ENCODE measurements at places on chromosomes 7 and 10.

DNA sequence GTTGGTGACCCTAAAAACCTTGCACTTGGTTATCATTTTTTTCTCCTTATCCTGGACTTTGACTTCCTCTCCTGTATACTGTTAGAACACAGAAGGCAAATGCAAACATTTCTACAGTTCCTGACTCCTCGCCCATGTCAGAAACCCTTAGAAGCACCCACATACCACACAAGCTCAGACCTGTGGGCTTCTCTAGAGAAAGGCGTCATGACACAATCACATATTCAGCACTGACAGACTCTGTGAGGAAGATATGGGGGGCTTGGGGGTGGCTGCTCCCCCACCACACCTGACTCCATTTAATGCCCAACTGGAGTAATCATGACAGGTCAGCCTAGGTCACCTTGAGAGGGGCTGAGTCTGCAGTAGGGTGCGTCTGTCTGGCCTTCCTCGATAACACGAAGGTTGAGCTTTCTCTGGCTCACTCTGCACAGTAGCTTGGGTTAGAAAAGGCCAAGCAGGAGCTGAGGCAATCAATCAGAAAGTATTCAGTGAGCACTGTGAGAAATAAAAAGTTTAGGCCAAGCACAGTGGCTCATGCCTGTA, 50.9 kb downstream of the CCDC3 start:
- DNase-seq: no peak

- DNase-seq: no peak
These were observed 247.4 kb downstream of the ELFN1 start for GRCh38 chr7:1917221-1918062.

GRCh38 chr10:112767156-112767555, 182.9 kb upstream of the TCF7L2 start:
- DNase-seq: no peak

DNA sequence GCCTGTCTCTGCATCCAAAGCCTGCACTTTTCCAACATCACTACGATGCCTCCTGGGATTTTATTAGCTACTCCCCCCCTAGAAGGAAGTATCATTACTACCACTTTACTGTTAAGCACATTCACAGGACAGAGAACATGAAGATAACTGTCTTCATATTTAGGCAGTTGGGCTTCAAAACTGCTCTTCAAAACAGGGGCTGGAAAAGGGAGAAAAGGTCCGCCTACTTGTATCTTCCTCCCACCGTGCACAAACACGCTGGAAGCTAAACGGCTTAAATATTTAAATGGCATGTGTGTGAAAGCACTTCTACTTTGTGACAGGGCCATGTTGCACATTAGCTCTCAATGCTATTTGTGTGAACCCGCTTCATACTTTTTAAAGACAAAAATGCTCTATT, 999 bp downstream of the ITIH5 start:
- no peak for DNase-seq

GRCh38 chr10:62648921-62649320, 155.6 kb upstream of the ADO start:
- DNase-seq: no peak

- no peak for DNase-seq
These were observed 38.3 kb downstream of the MACROH2A2 start for GRCh38 chr10:70090951-70091350.

- no peak for DNase-seq
These were observed 110.3 kb downstream of the SEC23IP start for GRCh38 chr10:120002785-120003184.

- DNase-seq: no peak
These were observed 20.1 kb downstream of the ASB15 start for GRCh38 chr7:123621707-123622106.

- peak; percentile 48 for DNase-seq
These were observed 59.6 kb upstream of the CAPZA2 start for GRCh38 chr7:116802746-116803152.

DNA sequence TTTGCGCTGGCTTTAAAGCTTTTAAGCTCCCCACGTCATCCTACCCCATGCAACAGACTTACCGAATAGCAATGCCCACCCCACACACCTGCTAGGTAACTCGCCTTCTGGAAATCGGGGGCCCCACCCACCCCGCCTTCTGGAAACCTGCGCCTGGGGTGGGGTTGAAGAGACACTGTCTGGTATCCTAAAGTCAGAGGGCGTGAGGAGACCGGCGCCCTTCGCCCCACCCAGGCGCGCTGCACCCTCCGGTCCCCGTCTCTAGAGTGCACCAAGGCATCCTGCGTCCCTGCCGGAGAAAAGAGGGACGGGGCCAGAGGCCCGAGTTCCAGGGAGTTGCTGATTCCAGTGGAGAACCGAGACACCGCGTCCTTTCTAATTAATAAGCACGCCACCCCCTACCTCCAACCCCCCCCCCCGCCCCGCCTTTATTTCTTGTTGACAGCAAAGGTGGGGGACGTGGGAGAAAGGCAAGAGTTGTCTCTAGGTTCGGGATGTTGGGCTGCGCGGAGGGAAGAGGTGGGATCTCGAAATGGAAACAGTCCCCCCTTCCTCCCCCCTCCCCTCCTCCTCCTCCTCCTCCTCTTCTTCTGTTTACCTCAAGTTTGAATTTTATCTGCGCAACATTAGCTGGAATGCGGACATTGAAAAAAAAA, 220.9 kb upstream of the MKLN1 start:
- peak; percentile 39 for DNase-seq

- no peak for DNase-seq
These were observed 2.2 kb downstream of the ADCY1 start for GRCh38 chr7:45576249-45576929.

GRCh38 chr7:151795168-151795811, 81.6 kb downstream of the PRKAG2 start:
- DNase-seq: no peak

GRCh38 chr10:3624367-3624766, 160.6 kb downstream of the KLF6 start:
- DNase-seq: no peak

DNA sequence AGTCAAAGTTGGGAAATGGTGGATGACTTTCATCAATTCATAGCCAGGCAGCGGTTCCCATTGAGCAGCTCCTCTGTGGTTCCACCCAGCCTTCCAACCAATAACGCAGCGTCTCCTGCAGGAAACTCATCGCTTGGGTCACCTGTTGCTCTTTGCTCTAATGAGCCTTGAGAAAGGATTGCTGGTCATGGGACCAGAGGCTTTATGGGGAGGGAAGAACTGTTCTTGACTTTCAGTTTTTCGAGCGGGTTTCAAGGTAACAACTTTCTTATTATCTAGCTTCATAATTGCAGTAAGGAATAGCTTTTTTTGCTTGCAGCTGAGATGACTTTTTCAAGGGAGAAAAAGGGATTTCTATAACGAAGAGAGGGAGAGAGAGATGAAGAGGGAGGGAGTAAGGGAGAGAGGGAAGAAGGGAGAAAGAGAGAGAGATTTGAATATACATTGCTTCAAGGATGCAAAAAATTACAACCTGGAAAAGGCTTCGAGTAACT, 405 bp upstream of the ENTPD1 start:
- DNase-seq: peak; percentile 15

DNA sequence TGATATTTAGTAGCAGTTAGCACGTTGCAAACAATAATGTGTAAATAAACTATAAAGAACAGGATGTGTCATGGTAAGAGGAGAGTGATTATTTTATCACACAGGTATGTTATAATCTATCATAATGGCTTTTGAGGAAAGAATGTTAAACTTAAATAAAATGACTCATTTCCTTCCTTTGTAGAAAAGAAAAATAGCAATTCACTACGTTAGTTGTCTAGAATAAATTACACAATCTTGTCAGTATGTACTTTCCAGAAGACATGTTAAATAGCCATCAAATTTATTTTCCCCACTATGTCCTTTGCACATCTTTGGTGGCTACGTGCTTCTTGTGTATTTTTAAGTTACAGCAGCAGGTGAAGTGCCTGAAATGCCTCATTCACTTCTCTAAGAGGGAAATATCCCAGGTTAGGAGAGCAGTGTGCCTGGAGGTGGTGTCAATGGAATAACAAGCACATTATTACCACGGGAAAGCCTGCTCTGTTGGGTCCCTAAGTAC, 133.8 kb downstream of the SEMA3A start:
- no peak for DNase-seq

- no peak for DNase-seq
These were observed 308.1 kb upstream of the FZD8 start for GRCh38 chr10:35950226-35950625.

DNA sequence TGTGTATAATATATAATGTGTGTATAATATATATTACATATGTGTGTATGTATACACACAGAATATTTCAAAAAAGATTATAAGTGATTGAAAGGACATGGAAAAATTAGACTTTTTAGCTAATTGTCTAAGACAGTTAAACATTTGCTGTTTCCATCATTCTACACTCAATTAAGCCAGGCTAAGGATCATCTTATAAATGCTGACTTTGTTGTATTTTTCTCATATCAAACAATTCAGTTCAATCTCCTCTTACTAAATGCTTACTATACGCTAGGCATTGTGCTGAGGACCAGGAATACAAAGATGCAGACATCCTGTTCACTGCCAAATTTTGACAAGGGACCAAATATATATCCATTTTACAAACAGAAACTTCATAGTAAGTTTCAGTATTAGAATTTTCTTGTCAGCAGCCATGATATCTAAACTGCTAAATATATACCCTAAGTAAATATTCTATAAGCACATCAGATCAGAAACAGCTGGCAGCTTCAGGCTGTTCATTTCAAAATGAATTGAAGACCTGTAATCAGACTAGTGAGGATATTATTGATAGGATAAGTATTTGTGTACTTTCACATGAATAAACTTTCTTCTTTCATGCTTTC, 10.3 kb upstream of the LRRN3 start:
- DNase-seq: no peak

- DNase-seq: no peak
These were observed 4.9 kb downstream of the CPN1 start for GRCh38 chr10:100076750-100077149.

GRCh38 chr10:73999703-74000102, 1.8 kb downstream of the VCL start:
- no peak for DNase-seq

- no peak for DNase-seq
These were observed 2.9 kb upstream of the GDI2 start for GRCh38 chr10:5816170-5816569.

GRCh38 chr7:80830010-80830409, 88.8 kb downstream of the SEMA3C start:
- DNase-seq: no peak

- no peak for DNase-seq
These were observed 184.7 kb downstream of the DGKB start for GRCh38 chr7:14717816-14718215.

- no peak for DNase-seq
These were observed 352.6 kb upstream of the ZMIZ1 start for GRCh38 chr10:78716043-78716660.

DNA sequence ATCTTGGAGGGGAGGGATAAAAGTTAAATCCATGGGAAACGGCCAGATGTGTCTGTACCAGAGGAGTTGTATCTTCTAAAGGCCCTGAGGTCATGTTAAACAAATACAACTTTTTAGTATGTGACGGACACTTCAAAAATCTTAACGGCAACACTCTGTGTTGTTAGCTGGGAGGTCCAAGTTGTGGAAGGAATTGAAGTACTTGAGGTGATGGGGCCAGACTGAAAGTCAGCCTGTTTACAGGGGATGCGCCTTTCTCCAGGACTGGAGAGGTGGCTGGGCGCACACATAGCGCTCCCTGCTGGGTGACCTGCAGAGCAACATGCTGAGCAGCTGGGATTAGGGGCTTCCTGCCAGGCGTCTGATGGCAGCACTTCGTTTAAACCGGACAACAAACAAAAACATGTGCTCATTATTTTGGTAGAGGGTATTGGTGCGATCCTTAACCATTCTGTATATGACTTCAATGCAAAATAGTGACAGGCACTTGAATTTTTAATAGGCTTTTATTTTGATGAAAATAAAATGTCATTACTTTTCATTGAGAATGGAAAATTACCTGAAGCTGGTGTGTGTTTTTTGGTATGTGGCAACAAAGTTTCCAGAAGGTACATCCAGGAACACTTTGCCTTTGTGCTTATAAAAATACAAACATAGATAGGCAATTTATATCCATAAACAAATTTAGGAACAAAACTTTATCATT, 198.2 kb downstream of the MLLT10 start:
- peak; percentile 30 for DNase-seq

DNA sequence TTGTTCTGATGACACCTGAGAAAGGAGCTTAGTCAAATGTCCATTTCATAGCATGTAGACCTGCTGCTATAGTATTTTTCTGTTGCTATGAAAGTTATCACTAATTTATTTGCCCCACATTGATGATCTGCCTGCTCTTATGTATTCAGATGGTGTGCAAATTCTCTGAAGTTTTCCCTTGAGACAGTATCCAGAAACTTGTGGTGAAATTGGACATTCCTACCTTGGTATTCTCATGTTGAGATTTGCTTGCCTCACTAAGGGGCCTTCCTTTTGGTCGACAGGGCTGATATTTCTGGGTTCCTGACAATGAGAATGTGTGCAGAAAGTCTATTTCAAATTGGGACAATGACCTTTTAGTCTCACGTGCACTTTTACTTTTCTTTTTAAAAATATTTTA, 253.2 kb upstream of the FZD8 start:
- DNase-seq: no peak

DNA sequence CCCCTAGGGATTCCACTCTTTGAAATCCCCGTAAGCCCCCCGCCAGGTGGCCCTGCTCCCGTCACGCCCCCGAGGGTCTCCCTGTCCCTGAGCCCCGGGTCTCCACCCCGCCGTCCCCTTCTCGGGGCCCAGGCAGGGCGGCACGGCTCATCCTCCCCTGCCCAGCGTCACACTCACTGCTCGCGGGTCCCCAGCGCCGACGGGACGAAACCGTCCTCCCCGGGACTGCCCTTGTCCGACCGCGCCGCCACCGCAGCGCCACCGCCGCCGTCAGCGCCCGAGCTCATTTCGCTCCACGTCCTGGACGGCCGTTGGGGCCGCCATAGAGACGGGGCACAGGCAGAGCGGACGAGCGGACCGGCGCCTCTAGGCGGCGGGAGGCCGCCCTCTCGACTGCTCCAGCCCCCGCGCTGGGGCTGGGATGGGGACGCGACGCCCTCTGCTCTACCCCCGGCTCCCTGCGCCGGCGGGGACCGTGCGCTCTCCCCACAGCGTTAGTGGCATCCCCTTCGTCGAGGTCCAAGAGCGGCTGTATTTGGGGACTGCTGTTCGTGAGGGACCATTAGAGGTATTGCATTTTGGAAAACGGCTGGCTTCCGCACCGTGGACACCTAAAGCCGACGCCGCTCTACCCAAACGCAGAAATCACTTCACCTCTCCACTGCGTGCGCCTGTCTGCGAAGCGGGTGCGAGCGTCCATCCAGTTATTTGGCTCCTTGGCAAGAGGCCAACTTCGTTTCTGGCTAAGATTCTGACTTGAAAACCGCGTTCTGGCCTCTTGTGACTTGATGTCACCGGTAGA, at the start of gene EEF1AKMT2:
EEF1AKMT2 (minus strand) TSS at position 341 of the 802 bp plus-strand sequence; CDS start at position 287, 54 bp downstream.
- peak; percentile 85 for DNase-seq

- peak; percentile 63 for DNase-seq
These were observed 33.9 kb upstream of the SVIL start for GRCh38 chr10:29668628-29669027.

GRCh38 chr10:31134311-31134952, 102.8 kb upstream of the ZNF438 start:
- DNase-seq: peak; percentile 43

All from Calu3 (cell line).